ENCODE measurements at places on chromosomes 1 and 21. TPM values are rescaled to one million over a fixed set of nuclear protein-coding genes. Genes with fewer than 3 reads are reported as not detected.

- DNase-seq = no peak
Measured at GRCh38 chr1:209218981-209219380, 364.5 kb upstream of the CAMK1G start.

DNA sequence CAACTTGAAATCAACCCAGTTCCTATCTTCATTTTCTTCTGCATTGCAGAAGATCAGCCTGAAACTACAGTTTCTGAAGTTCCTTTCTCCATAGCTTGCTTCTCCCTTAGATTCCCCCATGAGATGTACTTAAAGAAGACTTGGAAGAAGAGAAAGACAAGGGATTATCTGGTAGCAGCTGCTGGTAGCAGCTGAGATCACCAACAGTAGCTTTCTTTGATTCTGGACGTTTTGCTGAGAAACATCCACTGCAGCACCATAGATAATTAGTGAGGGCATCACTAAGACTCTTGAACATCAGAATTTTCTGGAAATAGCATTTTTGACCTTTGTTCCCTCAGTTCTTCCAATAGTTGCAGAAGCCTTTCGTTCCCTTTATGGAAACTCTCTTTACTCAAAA, 465 bp upstream of the CFHR3 start:
- no peak for DNase-seq

- DNase-seq = peak; percentile 59
Measured at GRCh38 chr1:112325504-112325903, 70.5 kb upstream of the CTTNBP2NL start.

DNA sequence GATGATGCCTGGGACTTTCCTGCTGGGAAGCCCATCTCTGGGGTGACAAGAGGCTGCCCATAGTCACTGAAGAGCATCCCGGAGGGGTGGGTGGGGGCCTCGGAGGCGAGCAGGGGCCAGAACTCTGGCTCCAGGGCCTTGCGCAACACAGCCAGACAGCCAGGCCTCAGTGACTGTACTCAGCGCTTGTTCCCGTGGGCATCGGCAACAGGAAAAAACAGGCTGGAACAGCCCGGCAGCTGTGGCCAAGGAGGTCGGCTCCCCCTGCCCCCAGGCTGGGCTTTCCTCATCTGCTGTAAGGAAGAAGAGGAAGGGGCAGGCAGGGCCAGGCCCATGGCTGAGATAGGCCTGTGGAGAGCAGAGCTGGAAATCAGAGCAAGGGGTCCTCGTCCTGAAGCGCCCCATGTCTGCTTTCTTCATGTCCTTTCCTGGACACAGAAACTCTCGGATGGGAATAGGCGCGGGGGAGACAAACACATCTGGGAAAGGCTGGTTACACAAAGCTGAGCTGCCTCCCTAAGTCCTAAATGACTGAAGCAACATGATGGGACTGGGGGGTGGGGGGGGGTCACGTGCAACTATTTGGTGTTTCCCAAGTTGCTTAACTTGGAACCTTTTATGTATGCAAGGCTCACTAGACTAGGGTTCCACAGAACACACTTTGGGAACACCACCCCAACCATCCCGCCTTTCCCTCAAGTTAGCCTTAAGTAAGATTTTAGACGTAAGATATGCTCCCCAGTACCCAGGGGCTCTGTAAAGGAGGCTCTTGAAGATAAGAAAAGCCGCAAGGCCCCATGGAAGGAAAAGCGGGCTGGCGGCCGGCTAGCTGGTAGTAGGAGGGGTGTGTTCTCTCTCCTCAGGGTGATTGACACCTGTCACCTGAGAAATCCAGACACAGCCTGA, 30.7 kb downstream of the HSPG2 start:
- DNase-seq = peak; percentile 90

- peak; percentile 32 for DNase-seq
Measured at GRCh38 chr1:225848030-225848955, 33.9 kb downstream of the TMEM63A start.

DNA sequence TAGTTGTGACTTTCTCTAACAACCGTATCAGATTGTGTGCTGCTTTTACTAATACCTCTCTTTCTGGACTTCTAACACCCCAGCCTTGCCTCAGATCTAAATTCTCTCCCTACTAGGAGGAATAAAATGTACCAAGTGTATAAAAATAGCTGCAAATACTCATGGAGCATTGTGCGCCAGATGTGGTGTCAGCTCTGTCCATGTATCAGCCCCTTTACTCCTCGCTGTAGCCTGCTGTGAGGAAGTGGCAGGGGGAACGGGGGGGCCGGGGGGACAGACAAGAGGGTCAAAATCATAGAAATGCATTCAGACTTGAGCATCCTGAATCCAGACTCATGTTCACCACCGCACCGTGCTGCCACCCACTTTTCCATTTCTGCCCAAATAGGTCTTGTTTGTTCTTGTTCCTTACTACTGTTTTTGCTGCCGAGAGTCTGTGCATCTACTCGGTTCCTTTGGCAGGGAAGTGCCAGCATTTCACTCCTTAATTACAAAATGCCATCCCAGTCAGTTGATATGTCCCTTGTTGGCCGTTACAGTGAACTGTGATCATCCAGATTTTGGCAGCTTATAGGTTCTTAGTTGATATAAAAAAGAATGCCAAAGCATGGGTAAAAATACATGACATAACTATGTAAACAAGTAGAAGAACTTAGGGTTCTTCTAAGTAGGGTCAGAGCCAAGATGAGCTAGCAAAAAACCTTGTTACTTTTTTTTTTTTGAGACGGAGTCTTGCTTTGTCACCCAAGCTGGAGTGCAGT, 76.4 kb downstream of the UBE4B start:
- peak; percentile 58 for DNase-seq

The UBE4B gene
- 78.4 TPM for total RNA-seq

The LGR6 gene
- 2.9 TPM for total RNA-seq

The GSTM1 gene
- total RNA-seq = not detected

The HTR1D gene
- 0.07 TPM for total RNA-seq

The KRTAP7-1 gene
- not detected for total RNA-seq

The SIK1 gene
- total RNA-seq = 8.0 TPM

The NT5C1A gene
- 39.6 TPM for total RNA-seq
